Activated CD4-positive, alpha-beta T cell treated with anti-CD3 and anti-CD28 coated beads for 48 hours (primary cell): ENCODE measurements at places on chromosomes 6 and 20.
A peak's percentile ranks its signal among the peaks of the same experiment; 100 is the strongest.

DNA sequence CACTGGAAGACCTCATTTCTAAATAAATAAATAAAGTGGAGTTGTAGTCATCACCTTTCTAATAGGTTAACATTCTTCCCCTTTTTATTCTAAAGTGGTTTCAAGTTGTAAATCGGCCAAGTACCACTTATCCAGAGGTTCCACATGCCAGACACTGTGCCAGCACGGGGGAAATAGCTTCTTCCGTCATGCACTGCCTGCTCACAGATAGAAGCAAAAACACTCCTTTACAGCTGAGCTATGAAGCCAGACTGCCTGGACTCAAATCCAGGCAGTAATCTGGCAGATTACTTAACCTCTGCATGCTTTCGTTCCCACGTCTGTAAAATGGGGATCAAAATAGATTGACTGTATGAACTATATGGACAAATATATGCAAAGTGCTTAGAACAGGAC lies 17.2 kb upstream of the SCML4 start:
- DNase-seq, result no peak

DNA sequence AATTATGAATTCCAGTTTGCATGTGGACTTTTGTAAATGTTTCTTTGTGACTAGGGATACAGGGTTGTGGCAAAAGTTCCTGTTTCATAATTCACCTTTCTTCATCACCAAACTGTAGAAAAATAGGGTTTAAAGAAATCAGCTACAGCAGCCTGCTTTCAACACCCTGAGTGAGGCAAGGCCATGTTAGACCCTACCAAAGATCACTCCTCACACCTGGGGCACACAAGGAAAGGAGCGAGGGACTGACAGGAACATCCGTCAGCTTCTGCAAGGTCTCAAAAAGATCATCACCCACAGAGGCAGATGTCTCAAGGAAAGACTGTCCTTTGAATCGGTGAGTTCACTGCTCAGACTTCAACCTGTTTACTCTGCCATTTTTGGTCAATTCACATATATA lies 10.5 kb upstream of the STX11 start:
- DNase-seq, result no peak

- DNase-seq, result no peak
Observed at GRCh38 chr6:10759312-10759839, 11.8 kb downstream of the TMEM14B start.

- no peak for DNase-seq
Observed at GRCh38 chr6:25266456-25267100, 12.6 kb upstream of the CARMIL1 start.

DNA sequence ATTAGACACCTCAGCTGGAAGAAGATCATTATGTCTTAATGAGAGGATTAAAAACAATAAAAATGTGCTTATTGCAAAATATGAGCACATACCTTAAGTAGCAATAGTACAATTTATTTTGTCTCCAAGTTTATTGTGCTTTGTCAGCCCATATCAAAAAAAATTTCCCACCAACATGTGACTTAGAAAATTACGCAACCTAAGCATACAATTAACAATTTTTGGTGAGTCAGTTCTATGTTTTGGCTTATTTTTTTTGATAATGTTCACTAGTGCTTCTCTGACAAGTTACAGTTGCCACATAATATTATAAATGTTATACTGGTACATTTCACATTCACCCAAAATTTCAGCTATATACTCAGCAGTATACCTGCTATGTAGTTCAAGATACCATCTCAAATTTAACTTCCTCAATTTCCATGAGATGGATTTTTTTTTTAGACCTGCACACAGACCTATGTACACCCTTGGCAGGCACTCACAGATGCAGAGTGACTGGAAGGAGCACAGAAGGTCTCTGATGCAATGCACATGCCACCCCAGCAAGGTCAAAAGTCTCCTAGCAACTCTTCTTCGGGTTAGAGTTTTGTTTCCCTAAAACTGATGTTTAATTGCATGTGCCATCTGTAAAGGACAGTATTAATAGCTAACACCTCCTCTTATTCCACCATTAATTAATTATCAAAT lies 112.4 kb downstream of the PRKN start:
- no peak for DNase-seq

DNA sequence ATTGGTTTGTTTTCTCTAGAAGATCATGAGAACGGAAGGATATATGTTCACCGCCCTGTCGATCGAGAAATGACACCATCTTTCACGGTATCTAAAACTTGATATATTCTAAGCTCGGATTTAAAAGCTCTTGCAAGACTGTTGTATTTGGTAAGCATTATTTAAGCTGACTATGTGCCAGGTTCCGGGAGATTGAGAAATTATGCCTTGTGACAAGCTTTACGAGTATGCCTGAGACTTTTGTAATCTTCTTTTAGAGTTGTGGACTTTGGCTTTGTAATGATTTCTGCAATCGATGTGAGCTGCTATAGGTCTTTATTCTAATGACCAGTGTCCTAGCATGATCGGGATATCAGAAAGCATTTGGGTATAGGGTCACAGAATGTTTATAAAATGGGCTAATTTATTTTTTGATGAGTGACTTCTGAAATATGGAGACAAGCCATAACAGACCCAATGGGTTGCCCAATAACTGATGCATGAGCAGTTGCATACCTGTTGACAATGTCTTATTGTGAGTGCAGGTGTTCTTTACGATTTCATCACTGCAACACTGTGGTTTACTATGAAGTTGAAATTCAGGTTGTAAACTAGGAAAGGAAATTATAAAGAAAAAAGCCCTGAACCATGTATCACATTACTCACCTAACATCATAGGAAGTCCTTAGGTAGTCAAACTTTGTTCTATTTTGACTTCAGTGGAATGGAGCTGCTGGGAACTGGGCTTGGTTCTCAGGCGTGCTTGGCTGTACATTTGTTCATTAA lies 14.0 kb downstream of the CDH26 start:
- DNase-seq, result no peak

GRCh38 chr20:33299111-33299603 lies 16.1 kb downstream of the BPIFB1 start:
- peak; percentile 83 for DNase-seq

GRCh38 chr20:19603376-19603750 lies 154.7 kb upstream of the RIN2 start:
- DNase-seq, result no peak

GRCh38 chr6:121237859-121238258 lies 96.4 kb downstream of the TBC1D32 start:
- no peak for DNase-seq

GRCh38 chr6:56292505-56293181 lies 45.3 kb upstream of the COL21A1 start:
- peak; percentile 6 for DNase-seq

- DNase-seq, result peak; percentile 30
Observed at GRCh38 chr6:166221040-166221439, 53.4 kb upstream of the TBXT start.

- peak; percentile 21 for DNase-seq
Observed at GRCh38 chr20:33262658-33263065, 20.4 kb upstream of the BPIFB1 start.

DNA sequence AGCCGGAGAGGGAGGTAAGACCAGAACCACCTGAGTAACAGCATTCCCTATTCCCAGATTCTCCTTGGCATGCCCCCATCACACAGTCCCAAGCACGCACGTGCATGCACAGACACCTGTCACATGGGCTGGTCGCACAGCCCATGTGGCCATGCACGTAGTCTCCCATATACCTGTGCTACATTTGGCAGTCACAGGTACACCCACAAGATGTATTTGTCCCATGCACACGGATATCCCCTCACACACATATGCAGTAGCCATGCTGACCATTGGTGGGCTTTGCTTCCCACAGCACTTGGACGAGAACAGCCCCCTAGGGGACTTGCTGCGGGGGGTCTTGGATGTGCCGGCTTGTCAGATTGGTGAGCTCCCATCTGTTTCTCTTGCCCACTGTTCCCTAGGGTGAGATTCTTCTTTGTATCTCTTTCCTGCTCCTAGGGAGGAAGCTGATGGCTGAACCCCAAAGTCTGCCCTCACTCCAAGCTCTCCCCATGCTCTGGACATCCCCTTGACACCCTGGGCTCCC lies 31.9 kb downstream of the PLCG1 start:
- DNase-seq, result no peak

DNA sequence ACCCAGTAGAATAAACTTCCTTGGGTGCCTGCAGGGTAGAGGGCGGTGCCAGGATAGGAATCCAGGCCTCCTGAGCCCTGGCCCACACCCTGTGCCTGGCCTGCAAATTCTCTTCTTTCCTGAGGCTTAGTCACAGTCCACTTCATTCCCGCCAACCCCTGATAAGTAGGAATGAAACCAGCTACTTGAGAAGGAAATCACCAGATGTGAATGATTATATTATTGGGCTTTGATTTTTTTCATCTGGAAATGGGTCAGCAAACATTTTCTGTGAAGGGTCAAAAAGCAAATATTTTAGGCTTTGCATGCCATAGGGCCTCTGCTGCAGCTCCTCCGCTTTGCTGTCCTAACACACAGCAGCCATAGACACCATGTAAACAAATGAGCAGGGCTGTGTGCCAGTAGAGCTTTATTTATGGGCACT lies 50.2 kb downstream of the STK35 start:
- no peak for DNase-seq

- DNase-seq, result no peak
Observed at GRCh38 chr6:84779380-84779779, 15.0 kb upstream of the TBX18 start.

GRCh38 chr6:8329562-8329961 lies 105.8 kb downstream of the SLC35B3 start:
- no peak for DNase-seq
